Stimulated activated CD4-positive, alpha-beta T cell treated with anti-CD3 and anti-CD28 coated beads, Interleukin-4, amount 100 ng/mL, for 24 hours (primary cell): ENCODE measurements at places on chromosomes 6 and 20.

- no peak for DNase-seq
Measured at GRCh38 chr20:24781418-24781980, 167.6 kb upstream of the CST7 start.

DNA sequence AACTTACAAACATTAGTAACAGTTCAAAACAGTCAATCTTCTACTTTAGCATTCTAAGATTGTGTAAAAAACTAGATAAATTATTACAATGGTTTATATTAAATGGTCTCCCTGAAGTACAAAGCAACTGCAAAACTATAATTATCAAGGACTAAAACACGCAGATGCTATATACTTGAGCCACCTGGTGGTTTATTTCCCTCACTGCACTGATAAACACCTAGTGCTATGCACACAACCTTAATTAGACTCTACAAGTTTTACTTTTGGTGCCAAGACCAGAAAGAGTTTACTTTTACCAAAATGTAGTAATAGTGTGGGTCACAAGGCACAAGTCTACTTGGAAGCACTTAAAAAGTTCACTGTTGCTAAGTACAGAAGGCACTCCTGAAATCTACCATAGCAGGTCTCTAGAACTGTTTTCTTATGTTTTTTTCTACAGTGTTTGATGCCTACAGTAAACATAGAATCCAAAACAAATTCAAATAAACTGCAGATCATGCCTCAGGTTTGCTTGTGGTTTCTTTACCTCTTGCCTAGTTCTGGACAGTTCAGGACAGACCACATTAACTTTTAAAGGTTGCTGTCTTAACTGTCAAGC, 49.2 kb downstream of the GMDS start:
- DNase-seq = peak; percentile 61

DNA sequence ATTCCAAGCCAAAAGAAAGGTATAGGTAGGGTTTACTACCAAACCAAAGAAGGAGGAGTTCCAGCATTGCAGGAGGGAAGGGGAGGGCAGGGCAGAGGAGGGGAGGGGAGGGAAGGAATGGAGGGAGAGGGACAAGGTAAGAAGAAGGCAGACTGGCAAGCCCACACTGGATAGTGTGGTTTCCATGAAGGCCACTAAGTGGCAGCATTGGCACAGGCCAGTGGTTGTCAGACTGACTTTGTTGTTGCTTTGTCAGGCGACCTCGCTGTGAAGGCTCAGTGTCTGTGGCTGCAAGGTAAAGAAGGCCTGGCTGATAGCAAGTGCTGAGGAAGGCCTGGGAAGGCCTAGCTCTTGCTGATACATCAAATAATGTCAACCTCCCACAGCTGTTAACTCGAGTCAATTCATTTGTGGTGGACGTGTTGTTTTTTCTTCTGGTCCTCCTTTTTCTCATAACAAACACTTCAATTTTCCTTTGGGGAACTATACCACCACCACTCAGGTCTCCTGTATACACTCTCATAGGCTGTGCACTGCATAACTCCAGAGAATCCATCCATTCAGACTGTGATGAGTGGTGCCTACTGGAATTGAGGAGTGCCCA, 7.7 kb upstream of the ZNF334 start:
- peak; percentile 51 for DNase-seq

- no peak for DNase-seq
Measured at GRCh38 chr20:41476013-41476441, 109.4 kb upstream of the EMILIN3 start.

DNA sequence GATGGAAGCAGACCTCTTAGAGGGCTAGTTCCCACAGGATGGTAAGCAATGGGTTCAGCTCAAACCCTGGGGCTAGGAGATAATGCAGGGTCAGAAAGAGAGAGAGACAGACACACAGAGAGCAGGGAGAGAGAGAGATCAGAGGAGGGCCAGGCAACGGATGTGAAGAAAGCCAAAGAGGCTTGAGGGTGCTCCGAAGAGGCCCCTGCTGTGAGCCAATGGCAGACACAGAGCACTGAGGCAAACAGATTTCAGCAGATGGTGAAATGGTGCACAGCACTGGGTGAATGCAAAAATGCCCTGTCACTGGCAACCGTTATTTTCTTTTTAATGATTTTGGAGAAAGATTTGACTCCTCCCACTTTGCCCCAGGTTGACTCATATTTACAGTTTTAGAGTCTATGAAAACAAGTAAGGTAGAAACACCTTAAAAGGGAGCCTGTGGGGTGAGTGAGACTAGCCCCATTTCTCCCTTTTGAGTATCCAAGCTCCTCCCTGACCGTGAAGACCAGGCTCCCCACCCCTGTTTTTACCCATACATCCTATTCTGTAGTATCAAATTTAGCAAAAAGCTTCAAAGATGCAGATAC, 840 bp downstream of the DEFB132 start:
- DNase-seq = no peak

DNA sequence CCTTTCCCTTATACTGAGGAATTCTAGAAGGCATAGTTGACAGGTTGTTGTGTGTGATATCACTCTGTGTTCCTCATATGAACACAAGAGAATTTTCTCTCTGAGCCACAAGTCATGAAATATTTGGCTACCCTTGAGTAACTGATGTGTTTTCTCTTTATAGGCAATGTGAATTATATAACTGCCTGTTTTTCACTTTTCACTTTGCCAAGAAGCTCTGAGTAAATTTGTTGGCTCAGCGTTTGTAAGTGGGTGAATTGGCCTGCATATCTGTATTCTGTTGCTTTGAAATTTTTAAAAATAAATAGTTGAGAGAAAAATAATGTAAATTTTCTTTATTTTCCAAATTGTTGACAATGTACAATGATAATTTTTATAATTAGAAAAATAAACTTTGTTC, 5.2 kb upstream of the BTBD9 start:
- DNase-seq = no peak

DNA sequence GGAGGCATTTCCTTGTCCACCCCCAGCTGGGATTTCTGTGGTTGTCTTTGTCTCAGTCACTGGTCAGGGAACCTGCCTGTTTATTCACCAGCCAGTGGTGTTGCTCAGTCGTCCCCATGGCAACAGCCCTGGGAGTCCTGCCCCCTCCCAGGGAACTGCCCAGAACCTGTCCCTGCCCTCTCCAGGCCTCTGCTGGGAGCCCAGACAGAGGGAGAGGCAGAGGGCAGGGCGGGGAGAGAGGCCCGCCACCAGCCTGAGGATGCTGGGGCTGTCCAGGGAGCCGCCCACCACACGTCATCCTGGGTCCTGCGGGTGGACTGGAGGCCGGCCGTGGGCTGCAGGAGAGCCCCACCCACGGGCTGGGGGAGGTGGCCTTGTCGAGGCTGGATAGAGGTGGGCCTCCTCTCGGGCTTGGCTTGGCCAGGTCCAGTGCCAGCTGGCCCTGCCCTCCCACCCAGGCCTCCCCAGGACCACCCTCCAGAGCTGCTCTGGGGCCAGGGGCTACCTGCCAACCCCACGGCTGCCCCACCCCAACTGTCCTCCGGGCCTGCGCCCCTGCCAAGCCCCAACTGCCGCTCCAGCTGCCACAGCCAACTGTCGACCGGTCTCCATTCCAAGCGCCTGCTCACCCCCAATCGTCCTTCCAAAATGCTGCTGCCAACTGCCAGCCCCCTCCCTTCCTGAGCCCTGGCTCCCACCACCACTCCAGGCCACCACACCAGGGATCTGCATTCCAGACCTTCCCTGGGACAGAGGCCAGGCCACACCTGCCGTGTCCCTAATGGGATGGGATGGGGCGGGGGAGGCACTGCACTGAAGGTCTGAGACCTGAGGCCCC, 4.2 kb upstream of the ZBTB46 start:
- DNase-seq = no peak

GRCh38 chr6:109230453-109230852, 135.1 kb downstream of the CEP57L1 start:
- no peak for DNase-seq

GRCh38 chr6:165117121-165117520, 192.3 kb downstream of the C6orf118 start:
- no peak for DNase-seq

DNA sequence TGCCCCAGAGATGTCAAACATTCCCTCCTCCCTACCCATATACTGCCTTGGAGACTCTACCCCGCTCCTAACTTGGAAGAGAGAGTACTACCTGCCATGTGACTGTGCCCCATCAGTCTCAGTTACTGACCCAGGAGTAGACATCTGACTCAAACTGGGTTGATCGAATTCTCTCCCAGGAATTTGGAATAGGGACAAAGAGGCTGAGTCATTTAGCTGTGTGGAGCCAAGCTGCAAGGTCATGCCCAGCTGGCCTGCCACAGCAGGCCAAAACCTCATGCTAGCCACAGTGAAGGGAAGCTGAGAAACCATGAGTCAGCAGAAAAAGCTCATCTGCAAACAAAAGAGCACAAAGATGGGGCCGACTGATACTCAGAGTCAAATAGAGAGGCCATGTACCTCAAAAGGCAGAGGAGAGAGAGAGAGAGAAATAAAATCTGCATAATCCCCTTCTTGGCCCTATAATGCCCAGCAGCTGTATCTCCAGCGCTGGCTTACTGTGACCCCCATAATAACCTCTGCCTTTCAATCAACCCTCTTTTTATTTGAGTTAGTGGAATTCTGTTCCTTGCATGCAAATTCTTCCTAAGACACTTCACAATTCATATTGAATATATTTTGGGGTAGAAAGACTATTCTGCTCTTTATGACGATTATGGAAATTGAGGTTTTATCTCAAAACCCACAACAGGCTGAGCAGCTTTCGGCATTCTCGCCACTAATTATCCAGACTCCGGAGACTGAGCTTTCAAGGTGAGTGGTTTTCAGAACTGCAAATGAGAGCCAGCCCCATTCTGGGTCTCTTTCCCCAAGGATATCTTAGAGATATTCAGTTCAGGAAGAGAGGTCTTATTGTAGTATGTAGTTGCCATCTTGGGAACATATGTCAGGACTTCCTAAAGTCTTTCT, 21.4 kb upstream of the AKIRIN2 start:
- DNase-seq = no peak
